Cardiac muscle cell (in vitro differentiated cells and primary cell): ENCODE measurements at places on chromosomes 2 and 18.
A peak's percentile ranks its signal among the peaks of the same experiment; 100 is the strongest.

GRCh38 chr18:10094655-10095054 is 180.8 kb downstream of the VAPA start:
- no peak for DNase-seq

GRCh38 chr2:44912660-44913059 is 28.8 kb upstream of the SIX3 start:
- peak; percentile 80 for DNase-seq

- no peak for DNase-seq
Observed at GRCh38 chr2:21415234-21415633, 291.5 kb downstream of the TDRD15 start.

DNA sequence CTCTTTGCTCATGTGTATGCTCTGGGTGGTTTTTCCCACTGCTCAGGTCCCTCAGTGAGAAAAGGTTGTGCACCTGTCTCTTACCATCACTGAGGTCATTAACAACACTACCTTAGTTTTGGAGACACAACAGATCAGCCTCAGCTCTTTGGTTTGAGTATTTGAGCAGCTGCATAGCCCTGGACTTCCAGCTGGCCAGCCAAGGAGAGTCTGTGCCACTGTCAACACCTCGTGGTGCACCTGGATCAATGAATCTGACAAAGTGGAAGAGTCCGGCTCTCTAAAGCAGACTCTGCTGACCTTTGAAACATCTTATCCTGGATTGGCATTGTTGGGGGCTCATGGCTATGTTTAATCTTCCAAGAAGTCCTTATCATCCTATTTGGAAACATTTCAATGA is 30.0 kb downstream of the SERPINB8 start:
- no peak for DNase-seq

DNA sequence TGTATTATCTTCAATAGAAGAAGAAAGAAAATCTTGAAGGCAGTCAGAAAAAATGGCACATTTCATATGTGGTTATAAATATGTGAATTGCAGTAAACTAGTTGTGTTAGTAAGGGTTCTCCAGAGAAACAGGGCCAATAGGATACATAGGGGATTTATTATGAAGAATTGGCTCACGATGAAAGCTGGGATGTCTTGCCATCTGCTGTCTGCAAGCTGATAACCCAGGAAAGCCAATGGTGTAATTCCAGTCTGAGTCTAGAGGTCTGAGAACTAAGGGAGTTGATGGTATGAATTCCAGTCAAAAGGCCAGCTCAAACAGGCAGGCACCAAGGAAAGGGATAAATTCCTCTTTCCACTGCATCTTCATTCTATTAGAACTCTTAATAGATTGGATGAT is 362.4 kb downstream of the KCNJ3 start:
- DNase-seq = no peak

DNA sequence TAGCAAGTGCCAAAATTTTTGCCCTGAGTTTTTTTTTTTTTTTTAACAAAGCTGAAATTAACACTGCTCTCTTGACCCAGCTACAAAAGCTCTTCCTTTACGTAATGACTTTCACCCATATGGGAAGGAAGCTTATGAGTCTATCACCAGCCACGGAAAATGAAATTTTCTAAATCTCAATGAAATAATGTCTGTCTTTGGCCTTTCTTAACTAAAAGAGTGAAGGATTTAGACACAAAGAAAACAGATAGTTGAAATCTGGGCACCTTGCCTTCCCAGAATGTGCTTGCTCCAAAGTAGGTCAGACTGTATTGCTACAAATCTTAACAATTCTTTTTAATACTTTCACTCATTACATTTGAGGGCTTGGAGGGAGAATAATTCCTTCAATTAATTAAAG is 180.8 kb upstream of the MGAT5 start:
- no peak for DNase-seq
